ENCODE measurements at places on chromosomes 5 and 9.
A peak's percentile ranks its signal among the peaks of the same experiment; 100 is the strongest.

- DNase-seq, result no peak
Measured at GRCh38 chr5:149374303-149374702, 4.8 kb downstream of the IL17B start.

DNA sequence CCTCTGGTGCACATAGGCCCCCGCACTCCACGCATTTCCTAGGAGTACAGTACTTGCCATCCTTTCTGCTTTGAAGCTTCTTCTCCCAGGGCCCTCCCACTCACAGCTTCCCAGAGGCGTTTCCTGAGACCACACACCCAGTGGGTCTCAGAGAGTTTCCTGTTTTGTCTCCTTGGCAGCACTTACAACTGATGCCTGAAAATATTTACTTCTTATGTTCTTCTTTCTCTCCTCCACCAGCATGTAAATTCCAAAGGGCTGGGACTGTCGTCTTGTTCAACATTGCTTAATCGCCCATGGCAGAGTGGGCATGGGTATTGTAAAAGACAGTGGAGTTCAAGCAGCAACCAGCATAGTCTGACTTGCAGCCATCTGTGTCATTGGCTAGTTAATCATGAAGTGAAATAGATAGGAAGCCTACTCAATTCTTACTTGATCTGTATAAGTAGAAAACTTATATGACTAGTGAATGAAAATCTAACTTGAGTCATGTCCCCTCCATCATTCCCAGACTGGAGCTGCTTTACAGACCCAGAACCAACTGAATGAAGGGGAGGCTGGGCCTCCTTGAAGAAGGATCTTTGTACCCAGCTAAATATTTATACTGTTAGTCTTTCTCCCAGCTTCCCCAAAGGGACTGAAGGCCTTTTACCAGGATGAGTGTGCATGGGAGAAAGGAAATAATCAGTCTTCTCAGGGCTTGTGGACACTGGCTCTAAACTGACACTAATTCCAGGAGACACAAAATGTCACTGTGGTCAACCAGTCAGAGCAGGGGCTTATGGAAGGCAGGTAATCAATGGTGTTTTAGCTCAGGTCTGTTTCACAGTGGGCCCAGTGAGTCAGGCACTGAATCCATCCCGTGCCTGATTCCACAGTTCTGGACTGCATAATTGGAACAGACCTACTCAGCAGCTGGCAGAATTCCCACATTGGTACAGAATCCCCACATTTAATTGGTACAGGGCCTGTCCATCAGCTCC lies 116.4 kb downstream of the SV2C start:
- DNase-seq, result no peak

DNA sequence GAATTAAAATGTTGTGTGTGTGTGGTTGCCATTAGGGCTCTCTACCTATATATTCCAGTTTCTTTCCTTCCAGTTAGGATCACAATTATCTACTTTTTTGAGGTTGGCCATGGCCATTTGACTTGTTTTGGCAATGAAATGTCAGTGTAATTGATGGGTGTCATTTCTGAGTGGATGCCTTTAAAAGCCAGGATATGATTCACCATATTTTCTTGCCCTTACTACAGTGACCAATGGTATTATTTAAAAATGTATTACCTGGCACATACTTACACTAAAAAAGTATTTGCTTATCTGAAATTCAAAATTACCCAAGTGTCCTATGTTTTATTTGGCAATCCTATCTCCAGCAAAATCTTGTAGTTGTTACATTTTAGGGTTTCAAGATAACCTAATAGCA lies 258.7 kb upstream of the ACTBL2 start:
- no peak for DNase-seq

- DNase-seq, result peak; percentile 72
Measured at GRCh38 chr9:129685220-129685932, 19.9 kb downstream of the PRRX2 start.

- no peak for DNase-seq
Measured at GRCh38 chr5:133546500-133546899, 65.8 kb downstream of the FSTL4 start.

GRCh38 chr5:136295914-136296313 lies 69.4 kb downstream of the TRPC7 start:
- no peak for DNase-seq

DNA sequence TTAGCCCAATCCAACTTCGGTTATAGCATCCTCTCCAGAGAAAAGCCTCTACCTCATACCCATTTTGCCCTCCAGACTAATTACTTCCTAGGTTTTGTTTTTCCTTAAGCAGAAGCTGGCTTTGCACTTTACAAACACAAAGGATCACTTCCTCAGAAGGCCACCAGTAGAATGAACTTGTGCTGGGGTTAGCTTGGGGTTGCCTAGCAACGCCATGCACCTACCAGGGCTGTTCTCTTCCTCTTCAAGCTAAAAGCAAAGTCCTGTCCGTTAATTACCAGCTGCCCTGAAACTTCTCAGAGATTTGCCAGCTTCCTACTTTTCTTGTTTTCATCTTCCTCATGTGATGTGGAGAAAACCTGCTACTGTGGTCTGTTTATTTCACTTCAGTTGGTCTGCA lies 132.0 kb upstream of the WWC1 start:
- no peak for DNase-seq

DNA sequence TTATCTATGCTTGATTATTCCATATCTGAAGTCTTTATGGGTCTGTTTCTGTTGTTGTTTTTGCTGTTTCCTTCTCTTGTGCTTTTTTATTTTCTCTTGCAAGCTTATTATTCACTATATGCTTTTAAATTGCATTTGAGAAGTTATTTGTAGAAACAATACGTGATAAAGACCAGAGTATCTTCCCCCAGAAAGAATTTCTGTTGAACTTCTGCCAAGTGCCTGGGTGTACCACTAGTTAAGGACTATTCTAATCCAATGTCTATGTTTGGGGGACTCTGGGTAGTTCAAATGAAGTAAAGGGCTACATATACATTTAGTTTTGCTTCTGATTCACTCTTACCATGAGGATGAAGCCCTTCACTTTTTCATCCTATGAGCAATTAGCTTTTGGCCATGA lies 54.3 kb downstream of the SLF1 start:
- no peak for DNase-seq

- no peak for DNase-seq
Measured at GRCh38 chr9:75139201-75139600, 50.9 kb downstream of the OSTF1 start.

GRCh38 chr5:168947212-168947868 lies 353.6 kb downstream of the SLIT3 start:
- DNase-seq, result peak; percentile 21

GRCh38 chr9:26891726-26892125 lies 876 bp downstream of the CAAP1 start:
- DNase-seq, result no peak

GRCh38 chr5:87829217-87829551 lies 416.5 kb upstream of the CCNH start:
- DNase-seq, result peak; percentile 27

GRCh38 chr5:20360263-20360662 lies 372.3 kb upstream of the CDH18 start:
- DNase-seq, result no peak

GRCh38 chr5:80676706-80677105 lies 21.9 kb upstream of the DHFR start:
- no peak for DNase-seq

DNA sequence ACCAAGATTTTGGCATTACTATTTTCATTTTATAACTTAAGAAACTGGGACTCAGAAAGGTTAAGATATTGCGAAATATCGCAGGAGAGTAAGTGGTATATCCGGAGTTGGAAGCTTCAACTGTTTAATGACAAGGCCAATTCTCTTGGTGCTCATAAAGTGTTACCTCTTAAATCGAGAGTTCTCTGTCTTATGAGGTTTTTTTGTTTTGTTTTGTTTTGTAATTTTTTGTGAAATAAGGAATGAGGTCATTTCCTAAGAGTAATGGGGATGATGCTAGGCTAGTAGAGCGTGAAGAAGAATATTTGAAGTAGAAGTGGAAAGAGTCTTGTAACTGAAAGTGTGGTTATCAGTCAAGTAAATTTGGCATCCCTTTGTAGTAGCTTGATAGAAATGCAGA lies 183.2 kb upstream of the DAB2 start:
- peak; percentile 49 for DNase-seq

DNA sequence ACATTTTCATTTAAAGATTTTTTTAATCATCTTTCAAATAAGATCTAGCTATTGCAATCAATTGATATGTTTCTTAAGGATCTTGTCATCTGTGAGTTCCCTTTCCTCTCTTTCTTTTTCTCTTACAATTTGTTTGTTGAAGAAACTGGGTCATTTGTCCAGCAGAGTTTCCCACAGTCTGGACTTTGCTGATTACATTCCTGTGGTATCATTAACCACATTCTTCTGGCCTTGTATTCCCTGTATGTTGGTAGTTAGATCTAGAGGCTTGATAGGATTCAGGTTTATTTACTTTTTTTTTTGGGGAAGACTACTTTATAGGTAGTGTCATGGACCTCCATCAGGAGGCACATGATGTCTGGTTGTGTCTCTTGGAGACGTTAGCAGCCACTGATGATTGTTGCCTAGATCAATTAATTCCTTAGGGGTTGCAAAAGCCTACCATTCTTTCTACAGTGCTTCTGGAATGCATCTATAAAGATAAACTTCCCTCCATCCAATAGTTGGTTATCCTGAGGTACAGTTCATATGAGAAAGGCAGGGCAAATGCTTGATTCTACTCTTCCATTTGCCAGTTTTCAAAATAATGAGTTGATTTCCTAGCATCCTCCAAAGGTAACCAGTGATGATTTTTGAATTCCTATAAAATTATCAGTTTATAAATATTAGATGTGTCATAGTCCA lies 14.3 kb downstream of the PDE8B start:
- no peak for DNase-seq

GRCh38 chr5:140044041-140044440 lies 942 bp upstream of the NRG2 start:
- DNase-seq, result no peak

DNA sequence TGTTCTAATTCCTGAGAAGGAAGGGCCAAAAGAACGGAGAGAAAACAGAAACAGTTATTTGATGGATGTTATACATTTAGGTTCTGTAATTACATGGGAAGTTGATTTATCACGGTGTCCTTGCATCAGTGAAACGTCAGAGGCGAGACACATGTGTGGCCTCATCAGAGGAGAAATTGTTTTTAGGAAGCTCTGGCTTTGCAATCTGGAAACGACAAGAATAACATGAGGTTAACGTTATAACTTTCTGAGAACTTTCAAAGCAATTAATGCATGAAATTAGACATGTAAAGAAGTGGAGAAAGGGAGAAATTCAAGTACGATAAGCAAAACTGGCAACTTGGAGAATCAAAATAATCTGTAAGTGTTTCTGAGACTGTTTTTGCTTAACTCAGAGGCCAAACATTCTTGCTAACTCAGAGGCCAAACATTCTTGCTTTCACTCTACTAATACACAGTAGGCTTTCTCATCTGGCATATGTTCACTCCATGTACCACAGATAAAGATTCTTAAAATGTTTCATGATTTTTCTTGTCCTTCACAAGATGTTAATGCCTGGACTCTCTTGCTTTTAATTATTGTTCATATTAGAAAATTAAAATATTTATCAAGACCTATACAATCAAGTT lies 933.0 kb downstream of the TLE4 start:
- no peak for DNase-seq

- DNase-seq, result peak; percentile 80
Measured at GRCh38 chr9:97923529-97924108, 1.3 kb upstream of the TRMO start.

- DNase-seq, result peak; percentile 87
Measured at GRCh38 chr9:69180670-69181069, 6.6 kb downstream of the TJP2 start.

DNA sequence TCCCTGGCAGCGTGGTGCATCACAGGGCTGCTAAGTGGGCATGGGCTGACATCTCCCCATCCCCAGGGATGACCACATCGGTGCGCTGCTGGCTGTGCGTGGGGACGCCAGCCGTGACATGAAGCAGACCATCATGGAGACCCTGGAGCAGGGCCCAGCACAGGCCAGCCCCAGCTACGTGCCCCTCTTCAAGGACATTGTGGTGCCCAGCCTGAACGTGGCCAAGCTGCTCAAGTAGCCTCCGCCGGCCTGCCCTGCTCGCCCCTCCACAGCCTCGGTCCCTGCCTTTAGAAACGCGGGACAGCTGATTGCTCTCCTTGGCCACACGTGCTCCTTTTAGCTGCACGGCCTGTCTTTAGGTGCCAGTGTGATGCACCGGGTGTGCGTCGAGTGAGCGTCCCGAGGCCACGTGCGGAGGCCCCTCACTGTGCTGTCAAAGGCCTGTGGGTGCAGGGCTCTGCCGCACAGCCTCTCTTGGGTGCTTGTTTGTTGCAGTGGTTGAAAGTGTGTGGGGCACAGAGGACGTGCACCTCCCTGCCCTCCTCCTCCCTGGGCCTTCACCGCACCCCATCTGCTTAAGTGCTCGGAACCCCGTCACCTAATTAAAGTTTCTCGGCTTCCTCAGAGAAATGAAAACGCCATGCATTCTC lies 23.8 kb downstream of the EXOC3 start:
- no peak for DNase-seq

DNA sequence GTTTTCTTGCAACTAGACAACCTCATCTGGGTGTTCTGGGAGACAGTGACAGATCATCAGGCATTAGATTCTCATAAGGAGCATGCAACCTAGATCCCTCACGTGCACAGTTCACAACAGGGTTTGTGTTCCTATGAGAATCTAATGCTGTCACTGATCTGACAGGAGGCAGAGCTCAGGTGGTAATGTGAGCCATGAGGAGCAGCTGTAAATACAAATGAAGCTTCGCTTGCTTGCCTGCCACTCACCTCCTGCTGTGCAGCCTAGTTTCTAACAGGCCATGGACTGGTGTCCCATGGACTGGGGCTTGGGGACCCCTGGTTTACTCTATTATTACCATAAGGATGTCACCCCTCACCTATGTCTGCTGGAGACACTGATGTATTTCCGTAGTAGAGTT lies 166.8 kb downstream of the PSAT1 start:
- no peak for DNase-seq

DNA sequence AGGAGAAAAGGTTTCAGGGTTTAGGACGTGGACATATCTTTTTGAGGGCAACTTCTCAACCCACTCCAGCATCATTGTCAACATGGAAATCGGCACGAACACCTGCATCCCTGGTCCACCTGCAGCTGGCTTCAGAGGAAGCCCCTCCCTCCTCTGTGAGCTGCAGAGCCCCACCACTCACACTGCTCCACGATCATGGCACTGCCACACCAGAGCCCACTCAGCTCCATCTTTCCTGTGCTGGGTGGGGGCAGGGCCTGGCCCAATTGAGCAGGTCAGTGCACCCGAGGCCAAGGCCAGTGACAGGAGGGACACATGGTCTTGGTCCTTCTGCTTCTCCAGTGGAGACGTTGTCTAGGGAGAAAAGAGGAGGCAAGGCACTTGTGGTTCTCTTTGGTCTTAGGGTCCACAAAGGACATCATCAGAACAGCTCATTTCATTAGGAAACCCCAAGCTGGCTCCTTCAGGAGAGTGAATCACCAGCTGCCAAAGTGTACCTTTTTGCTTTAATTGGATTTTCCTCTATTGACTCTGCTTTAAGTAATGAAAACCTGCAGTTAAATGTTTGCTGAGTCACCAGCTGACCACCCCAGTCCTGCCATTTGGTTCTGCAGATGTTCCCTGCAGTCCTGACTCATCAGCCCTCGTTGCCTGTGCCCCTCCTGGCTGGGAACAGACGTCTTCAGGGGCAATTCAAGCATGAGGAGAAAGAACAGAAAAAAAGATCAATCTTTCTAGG lies 56.2 kb downstream of the UBE2QL1 start:
- DNase-seq, result no peak

- no peak for DNase-seq
Measured at GRCh38 chr5:106303911-106304310, 1366.8 kb downstream of the EFNA5 start.

- DNase-seq, result no peak
Measured at GRCh38 chr9:87370049-87370685, 127.5 kb upstream of the DAPK1 start.

Measured in NCI-H460 (cell line).